Astrocyte of the spinal cord (primary cell): ENCODE measurements at places on chromosomes 5 and 9.

- no peak for DNase-seq
These were observed 54.1 kb downstream of the SLC1A3 start for GRCh38 chr5:36660397-36661049.

DNA sequence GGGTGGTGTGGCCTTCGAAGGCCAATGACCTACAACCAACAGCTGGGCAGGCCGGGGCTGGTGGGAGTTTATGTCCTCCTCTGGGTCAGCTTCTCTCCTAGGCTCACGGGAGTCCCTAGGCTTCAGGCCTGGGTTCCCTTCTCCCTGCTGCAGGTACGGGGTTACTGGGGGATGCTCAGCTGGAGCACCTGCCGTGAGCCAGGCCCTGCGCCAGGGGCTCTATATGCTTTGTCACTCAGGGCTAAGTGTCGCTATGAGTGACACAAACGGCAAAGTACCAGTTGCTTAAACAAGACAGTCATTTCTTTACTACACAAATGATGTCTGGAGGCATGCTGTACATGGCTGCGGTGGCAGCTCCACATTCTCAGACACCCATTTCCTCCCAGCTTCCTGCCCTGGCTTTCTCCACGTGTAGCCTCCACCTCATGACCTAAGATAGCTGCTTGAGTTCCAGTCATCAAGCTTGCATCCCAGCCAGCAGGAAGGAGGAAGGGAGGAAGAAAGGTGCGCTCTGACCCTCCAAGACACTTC, 22.5 kb upstream of the NINJ1 start:
- DNase-seq, result no peak

DNA sequence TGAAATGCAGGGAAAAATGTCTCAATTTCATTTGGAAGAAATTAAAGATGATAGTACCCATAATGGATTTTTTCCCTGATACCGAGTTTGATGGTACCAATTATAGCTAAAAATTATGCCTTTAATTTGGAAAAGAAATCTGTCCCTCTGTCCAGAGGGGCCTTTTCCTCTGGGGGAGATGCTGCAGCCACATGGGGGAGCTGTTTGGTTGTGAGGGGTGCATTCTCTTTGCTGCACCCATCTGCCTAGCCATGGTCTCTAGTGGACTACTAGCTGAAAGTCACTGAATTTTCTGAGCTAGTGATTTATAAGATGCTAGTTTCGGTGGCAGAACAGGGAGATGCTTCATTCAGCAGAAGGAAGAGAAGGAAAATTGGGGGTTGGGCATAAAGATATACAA, 9.6 kb downstream of the SEC61B start:
- no peak for DNase-seq

DNA sequence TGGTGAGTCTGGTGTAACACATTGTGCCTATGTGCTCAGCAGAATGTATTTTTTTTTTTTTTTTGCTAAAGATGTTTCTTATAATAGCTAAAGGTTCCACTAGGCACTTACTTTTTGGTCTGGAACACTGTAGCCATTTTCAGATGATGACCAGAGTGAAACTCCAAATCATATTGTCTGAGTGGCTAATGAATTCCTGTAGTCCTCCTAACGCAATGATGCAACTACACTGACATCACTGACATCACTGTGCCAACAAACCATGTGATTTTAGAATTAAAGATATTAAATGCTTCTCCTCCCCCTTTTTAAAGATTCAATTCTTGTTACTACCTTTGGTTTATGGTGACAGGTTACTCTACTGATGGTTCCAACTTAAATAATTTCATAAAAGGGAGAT, 28.8 kb downstream of the JAKMIP2 start:
- no peak for DNase-seq

DNA sequence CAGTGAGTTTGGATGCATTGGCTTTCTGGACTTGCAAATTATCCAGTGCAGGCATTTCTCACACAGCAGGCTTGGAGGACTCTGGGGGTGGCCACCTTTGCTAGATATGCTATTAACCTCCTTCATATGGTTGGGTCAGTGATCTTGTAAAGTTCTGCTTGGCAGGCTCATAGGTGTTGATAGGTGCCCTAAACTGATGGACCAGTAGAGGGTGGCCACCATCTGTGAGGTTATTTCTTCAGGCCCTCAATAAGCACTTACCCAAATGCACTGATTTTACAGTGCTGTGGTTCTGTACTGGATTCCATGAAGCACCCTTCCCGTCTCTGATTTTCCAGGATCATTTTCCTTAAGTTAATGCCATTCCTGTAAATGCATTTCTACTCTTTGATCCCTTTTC, 216.3 kb downstream of the COMMD10 start:
- DNase-seq, result no peak

- DNase-seq, result no peak
These were observed 4.6 kb upstream of the RGMB start for GRCh38 chr5:98768960-98769209.

GRCh38 chr5:2780421-2781171, 29.1 kb upstream of the IRX2 start:
- DNase-seq, result no peak

DNA sequence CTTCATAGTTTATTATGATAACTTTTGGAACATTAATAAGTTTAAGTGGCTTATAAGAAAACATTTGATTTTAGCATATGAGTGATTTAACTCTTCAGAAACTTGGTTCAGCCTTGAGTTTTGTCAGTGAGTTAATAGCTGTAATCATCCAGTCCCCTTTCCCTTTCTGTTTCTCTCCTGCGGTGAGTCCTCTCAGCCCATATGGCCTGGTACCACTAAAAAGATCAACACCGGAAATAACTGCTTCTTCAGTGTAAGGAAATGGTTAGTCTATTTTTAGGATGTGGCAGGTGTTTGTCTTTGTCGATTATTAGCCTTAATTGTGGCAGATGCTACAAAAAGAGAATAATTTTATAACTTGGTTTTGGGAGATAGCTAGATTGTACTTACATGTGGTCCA, 120.2 kb upstream of the GRHPR start:
- no peak for DNase-seq

DNA sequence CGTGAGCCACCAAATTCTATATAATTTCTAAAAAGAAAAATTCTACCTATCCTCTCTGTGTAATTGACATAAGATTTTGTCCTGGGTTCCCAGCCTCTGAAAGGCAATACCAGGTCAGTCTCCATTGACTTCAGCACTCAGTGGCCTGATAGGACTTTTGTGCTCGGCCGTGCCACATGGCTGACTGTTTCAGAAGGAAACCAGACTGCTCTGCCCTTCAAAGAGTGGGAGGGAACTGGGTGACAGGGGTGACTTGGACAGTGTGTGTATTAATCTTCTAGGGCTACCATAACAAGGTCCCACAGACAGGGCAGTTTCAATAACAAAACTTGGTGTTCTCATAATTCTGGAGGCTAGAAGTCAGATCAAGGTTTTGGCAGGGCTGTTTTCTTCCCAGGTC, 43.0 kb downstream of the ARHGAP26 start:
- DNase-seq, result no peak

DNA sequence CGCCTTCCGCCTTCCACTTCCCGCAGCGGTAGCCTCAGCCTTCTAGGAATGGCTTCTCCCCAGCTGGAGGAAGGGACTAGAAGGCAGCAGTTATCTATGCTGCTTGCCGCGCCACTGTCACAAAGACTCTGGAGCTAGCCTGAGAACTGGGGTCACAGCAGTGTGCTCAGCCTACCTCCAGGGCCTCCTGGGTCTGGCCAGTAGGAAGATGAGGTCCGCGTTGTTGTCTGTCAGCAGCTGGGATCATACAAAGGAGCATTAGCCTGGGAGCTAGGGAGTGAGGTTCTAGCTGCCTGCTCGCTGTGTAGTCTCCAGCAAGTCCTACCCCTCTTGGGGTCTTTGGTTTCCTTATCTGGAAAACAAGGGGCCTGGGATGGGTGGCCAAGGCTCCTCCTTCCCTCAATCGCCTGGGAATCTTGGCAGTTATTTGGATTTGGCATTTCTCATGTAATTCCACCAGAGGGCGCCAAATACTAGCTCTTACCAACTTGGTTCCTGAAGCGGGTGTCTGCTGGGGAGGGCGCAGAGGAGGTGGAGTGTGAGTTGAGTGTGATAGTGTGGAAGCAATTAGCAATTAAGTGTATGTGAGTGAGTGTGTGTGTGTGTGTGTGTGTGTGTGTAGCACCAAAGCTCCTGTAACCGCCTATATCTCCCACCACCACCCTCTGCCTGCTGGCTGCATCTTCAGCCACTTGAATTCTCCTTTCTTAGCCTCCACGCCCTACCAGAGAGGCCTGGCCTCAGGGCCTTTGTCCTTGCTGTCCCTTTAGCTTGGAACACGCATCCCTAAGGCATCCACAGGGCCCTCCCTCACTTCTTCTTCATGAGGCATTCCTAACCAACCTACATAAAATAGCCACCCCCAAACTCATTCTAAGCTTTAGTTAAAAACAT, 97.1 kb downstream of the ENTREP1 start:
- DNase-seq, result peak; percentile 59

DNA sequence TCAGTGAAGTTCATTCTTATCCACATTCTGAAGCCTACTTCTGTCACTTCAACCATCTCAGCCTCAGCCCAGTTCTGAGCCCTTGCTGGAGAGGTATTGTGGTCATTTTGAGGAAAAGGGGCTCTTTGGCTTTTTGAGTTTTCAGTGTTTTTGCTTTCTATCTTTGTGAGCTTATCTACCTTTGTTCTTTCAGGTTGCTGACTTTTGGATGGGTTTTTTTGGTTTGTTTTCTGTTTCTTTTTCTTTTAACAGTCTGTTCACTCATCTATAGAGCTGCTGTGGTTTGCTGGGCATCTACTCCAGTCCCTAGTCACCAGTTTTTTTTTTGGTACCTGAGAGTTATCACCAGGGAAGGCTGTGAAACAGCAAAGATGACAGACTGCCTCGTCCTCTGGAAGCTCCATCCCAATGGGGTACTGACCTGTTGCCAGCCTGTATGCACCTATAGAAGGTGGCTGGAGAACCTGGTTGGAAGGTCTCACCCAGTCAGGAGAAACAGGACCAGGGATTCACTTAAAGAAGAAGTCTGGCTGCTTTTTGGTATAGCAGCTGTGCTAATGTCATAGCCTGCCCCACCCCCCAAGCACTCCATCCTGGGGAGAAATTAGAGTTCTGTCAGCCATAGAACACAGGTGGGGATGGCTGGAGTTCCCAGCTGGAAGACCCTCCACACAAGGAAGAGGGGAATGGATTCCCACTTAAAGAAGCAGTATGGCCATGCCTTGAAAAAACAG, 138.6 kb upstream of the TSLP start:
- DNase-seq, result no peak

DNA sequence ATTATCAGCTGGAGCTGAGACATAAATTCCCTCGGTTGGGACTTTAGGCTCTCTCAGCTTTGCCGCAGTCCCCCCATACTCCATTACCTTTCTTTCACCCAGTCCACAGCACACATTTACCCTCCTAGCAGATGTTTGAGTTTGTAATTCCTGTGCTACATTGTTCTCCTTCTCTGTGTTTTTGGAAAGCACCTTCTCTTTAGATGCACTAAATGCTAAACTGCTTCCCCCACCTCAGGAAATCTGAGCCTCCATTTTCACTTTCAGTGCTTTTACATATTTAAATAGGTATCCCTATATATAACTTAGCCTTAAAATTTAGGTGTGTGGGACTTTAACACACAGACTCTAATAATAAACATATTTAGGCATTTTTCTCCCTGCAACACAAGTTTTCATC, 356.9 kb downstream of the NFIB start:
- no peak for DNase-seq

DNA sequence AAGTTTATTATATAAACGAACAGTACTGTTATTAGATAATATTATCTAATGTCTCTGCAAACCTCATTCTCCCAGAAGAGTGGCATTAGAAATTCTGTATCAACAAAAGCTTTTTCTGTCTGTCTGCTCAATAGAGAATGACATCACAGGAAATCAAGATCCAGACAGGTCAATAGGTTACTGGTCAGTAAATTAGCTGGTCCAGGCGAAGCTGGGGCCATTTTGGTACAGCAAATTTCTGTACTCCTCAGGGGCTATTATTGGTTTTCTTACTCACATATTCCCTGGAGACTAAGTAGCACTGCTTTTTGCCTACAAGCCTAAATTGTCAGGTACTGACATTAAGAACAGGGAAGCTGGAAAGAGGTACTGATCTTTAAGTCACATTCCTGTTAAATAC, 80.5 kb downstream of the PLPP1 start:
- no peak for DNase-seq

- no peak for DNase-seq
These were observed 48.0 kb downstream of the GRAMD2B start for GRCh38 chr5:126471247-126471646.

GRCh38 chr5:36598045-36598444, 8.4 kb upstream of the SLC1A3 start:
- no peak for DNase-seq

- no peak for DNase-seq
These were observed at the start of gene CDKN2A for GRCh38 chr9:21993893-21994555. TSS of gene CDKN2A (minus strand) at chr9:21994392.

DNA sequence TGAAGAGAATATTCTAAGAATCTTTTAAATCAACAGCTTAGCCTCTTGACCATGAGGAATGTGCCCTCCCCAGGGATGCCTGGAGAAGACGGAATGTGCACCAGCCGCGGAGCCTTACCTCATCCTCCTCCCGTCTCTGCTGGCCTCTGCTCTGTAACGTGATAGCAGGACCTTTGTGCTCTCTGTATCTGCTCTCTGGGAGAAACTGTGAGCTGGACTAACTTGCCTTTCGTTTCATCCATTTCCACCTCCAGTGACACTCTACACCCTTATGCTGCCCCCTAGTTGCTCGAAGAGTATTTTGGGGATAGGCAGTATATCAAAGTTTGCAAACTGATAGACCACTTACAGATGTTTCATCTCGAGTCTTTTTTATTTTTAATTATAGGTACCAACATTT, 141.4 kb downstream of the NPR3 start:
- peak; percentile 79 for DNase-seq

DNA sequence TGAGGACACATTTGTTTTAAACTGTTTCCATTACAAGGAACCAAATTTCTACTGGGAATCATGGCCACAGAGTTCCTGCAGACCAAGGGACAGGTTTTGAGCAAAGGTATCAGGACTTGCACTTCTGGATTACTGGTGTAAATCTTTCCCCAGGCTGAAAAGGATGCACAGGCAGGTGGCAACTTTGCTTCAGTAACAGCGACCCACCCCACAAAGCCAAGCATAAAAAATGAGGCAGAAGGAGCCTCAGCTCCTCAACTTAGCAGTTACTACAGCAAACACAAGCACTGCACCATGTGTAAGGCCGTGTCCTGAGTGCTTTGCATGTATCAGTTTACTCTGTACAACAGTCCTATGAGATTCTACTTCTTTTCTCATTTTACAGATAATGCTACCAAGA, 251.9 kb downstream of the EBF1 start:
- DNase-seq, result no peak

DNA sequence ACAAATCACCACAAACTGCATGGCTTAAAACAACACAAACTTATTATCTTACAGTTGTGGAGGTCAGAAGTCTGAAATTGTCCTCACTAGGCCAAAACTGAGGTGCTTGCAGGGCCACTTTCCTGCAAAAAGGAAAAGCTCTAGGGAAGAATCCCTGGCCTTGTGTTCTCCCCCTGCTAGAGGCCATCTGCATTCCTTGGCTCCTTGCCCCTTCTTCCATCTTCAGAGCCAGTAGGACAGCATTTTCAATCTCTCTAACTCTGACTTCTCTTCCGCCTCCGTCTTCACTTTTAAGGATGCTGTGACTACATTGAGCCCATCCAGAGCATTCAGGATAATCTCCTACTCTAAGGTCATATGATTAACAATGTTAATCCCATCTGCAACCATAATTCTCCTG, 236.6 kb downstream of the CDK5RAP2 start:
- no peak for DNase-seq
